ENCODE measurements at places on chromosomes 12 and 14.
A peak's percentile ranks its signal among the peaks of the same experiment; 100 is the strongest.

DNA sequence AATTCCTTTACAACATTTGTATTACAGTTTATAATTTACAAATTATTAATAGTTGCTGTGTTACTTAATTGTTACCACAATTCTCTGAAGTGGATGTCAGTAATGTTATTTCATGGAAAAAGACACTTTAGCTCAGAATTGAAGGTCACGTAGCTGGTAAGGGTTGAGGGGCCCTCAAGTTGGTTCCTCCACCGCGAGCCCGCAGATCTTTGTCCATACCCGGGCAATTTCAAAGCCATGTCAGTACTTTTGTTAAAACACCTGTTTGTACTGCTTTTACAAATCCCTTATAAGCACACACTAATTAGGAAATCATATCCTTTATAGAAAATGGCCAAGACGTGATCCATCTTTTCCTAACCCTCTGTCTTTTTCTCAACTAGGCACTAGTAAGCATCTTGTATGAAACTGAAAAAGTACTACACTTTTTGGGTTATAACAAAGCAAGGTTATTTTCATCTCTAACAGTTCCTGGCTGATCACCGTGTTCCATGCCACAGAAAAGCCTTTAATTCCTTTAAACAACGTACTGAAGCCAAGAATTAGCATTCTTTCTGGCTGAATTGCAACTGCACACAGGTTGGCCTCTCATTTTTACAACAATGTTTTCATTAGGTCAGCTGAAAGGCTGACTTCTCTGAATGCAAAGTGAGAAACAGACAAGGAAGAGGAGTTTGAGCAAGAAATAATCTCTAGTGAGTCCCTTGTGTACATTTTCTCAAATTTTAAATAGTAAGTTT, 76.1 kb downstream of the CNTN1 start:
- DNase-seq: no peak

DNA sequence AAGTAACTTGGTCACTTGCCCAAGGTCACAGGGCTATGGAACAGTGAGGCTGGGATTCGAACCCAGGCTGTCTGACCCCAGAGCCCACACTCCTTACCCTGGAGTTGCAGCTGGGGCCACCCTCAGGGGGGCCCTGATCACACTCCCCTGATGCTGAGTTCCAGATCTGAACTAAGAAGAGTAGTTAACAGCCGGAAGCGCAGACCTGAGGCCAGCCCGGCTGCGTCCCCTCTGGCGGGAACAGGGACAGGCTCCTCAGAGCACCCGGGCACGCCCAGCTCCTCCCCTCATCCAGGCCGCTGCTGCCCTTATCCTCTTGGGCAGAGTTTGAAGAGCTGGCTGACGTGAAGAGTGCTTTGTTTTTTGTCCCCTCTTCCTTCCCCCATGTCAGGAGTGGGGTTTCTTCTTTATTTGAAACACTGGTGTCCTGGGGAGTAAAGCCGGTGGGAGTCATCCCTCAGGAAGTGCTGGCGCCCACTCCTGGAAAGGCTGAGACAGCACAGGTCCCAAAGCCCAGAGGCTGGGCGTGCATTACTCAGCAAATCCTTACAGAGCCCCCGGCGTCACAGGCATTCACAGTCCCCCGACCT, 8.7 kb downstream of the PHB2 start:
- peak; percentile 86 for DNase-seq

GRCh38 chr12:27974735-27975221, 2.2 kb upstream of the PTHLH start:
- no peak for DNase-seq

- DNase-seq: no peak
Observed at GRCh38 chr14:90061685-90062126, at the start of gene KCNK13. TSS of gene KCNK13 (plus strand) at chr14:90061994. CDS start at chr14:90062206, 212 bp downstream.

DNA sequence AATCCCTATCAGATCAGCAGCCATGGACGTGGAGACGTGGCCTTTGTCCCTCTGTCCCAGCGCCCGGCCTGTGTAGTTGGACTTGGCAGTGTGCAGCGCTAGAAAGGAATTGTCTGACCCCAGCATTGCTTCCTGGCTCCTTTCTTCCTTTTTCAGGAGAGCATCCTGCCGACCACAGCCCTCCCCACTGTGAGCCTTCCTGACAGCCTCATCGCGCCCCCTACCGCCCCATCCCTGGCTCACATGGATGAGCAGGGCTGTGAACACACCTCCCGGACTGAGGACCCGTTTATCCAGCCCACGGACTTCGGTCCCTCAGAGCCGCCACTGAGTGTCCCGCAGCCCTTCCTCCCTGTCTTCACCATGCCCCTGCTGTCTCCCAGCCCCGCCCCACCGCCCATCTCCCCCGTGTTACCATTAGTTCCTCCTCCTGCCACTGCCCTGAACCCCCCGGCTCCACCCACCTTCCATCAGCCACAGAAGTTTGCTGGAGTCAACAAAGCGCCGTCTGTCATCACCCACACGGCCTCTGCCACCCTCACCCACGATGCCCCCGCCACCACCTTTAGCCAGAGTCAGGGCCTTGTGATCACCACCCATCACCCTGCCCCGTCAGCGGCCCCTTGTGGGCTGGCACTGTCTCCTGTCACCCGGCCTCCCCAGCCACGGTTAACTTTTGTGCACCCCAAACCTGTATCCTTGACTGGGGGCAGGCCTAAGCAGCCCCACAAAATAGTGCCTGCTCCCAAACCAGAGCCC, 40.6 kb downstream of the IL31 start:
- DNase-seq: no peak

GRCh38 chr12:109277899-109278762, 31.0 kb downstream of the FOXN4 start:
- DNase-seq: peak; percentile 2

GRCh38 chr14:74864198-74864597, 11.7 kb downstream of the PROX2 start:
- no peak for DNase-seq

DNA sequence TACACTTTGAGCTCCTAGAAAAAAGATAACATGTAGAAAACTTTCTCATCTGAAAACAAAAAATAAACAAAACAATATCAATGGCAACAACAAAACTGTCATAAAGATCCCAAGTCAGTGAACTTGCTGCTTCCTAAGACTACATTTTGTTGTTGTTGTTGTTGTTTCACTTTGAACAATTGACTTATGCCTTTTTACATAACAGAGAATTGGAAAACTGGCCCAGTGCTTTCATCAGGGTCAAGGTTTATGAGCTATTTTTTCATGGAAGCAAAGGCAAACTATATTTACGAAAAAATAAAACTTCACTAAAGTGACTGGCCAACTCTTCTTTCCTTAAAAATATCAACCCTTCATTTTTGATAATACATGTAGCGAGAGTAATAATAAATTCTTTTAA, 6.3 kb downstream of the DCN start:
- no peak for DNase-seq

- no peak for DNase-seq
Observed at GRCh38 chr14:55508676-55509075, 68.3 kb upstream of the TBPL2 start.

- no peak for DNase-seq
Observed at GRCh38 chr12:8675591-8676036, 13.0 kb upstream of the MFAP5 start.

DNA sequence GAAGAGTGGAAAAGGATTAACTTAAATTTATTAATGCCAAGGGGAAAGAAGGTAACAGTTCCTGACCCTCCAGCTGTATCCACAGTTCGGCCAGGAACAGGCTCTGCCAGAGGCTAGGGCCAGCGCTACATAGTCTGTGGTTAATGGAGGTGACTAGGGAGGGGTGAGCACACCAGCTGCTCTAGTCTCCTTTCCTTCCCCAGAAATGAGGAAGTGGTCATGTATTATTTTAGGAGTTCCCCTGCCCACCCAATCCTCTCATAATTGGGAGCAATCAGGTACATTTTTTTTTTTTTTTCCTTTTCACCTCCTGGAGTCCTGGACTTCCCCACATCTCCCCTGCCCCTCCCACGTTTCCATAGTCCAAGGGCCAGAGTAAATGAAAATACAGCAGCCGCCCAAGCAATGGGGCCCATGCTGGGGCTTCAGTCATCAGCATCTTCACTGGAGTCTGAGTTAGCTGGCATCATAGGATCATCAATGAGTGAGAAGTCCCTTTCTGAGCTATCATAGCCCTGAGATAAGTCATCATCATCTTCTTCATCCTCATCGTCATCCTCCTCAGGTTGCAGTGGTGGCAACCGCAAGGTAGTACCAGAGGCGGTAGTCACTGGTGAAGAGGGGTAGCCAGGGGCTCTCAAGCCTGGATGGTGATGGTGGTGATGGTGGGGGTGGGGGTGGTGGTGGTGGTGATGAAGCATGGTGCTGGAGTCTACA, 1.5 kb upstream of the SUPT16H start:
- no peak for DNase-seq

DNA sequence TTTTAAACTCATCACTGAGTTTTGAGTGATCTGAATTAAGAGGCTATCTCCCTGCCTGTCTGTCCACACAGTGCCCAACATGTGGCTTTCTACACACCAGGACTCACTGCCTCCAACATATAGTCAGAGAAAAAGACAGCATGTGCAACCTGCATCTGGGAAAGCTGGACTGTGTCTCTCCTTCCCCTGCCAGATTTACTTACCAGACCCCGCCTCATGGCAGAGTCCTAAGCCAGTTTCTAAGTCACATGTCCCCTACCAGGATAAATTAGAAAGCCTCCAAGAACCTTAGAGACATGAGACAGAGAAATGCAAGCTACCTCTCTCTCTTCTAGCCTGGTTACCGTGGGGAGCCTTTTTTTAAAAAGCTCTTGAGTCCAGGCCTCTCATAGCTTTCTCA, 2.7 kb upstream of the HDAC7 start:
- no peak for DNase-seq

- no peak for DNase-seq
Observed at GRCh38 chr14:43778937-43779639, 728.0 kb downstream of the FSCB start.

DNA sequence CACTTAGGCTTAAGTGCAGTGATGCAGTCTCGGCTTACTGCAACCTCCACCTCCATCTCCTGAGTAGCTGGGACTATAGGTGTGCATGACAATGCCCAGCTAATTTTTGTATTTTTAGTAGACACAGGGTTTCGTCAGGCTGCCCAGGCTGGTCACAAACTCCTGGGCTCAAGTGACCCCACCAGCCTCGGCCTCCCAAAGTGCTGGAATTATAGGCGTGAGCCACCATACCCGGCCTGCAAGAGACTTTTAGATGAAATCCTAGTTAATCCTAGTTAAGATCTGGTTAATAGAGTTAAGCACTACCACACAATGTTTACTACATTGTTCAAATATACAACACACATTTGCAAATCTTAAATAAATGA, 196.5 kb upstream of the AMIGO2 start:
- DNase-seq: no peak

- DNase-seq: no peak
Observed at GRCh38 chr12:1099158-1099557, 108.1 kb downstream of the ERC1 start.

GRCh38 chr12:119624966-119625365, 31.4 kb downstream of the TMEM233 start:
- DNase-seq: peak; percentile 13

GRCh38 chr14:22418631-22419030, 170.4 kb downstream of the DAD1 start:
- no peak for DNase-seq

GRCh38 chr12:55492078-55492477, at the start of gene OR6C68:
TSS of gene OR6C68 (plus strand) at chr12:55492378. CDS start at chr12:55492378, 0 bp downstream.
- DNase-seq: no peak

DNA sequence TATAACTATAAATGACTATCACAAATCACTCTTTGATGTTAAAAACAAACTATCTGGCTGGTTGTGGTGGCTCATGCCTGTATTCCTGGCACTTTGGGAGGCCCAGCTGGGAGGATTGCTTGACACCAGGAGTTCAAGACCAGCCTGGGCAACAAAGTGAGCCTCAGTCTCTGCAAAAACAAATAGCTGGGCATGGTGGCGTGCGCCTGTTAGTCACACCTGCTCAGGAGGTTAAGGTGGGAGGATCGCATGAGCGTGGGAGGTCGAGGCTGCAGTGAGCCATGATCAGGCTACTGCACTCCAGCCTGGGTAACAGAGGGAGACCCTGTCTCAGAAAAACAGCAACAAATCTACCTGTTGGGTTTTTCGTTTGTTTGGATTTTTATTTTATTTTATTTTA, 5.4 kb downstream of the TXNRD1 start:
- DNase-seq: no peak

DNA sequence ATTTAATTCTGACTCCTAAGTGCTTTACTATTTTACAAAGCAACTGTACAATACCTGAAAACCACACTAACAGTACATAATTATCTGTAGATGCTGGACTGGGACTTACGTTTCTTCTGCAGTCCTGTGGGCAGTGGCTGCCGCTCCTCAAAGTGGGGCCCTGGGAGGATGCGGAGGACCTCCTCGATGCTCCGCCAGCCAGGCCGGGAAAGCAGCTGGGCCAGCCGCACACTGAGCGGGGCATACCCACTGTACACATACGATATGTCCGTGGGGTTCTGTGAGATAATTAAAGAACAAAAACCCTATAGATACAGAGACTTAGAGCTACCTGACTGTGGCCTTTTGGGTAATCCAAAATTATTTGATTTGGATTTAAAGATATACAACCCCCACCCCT, 6.8 kb upstream of the DIABLO start:
- no peak for DNase-seq

DNA sequence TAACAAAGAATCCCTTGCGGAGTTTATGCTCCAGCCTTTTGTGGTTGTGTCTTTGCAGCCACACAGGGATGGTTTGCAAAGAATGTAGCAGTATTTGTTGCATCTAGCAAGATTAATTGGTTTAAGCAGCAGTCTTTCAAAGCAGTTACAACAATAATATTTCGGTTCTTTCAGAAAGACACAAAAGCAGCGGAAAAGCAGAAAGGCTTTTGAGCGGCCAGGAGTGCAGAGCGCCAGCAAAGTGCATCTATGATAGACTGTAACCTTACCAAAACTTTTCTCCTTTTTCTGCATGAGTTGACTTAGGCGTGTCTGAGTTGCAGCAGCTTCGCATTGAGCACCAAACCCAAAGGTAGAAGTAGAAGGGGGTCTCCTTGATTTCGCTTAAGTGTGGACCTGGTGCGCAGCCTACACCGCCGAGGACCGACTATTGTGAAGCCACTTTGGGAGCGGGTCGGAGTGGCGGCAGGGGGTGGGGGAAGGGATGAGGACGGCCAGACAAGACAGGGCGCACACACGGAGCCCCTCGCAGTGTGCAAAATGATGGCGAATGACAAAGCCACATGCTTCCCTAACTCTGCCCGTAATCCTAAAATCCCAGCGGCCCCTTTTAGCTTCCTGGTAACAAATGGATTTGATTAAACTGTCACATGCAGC, 1.2 kb downstream of the LMO3 start:
- DNase-seq: no peak

- peak; percentile 97 for DNase-seq
Observed at GRCh38 chr14:96090441-96091148, 51.4 kb downstream of the C14orf132 start.

DNA sequence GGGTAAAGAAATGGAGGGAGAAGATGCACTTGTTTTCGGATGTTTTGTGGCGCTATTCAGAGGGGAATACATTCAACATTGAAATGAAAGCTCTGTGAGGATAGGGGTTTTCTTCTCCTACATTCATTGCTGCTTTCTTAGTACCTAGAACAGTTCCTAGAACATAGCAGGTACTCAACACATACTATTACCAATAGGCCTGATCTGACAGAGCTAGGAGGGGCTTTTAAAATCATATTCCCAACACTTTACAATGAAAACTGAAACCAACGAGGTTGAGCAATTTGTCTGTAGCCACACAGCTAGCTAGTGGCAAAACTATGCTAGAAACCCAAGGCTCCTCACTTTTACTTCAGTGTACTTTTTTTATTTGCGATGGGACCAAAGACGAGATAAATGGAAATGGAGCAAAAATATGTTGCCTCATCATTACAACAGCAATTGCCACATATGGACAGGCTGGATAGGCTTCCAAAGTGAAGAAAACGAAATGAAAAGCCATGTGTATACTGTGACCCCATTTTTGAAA, 23.1 kb upstream of the IL22 start:
- DNase-seq: no peak
